ENCODE measurements at places on chromosomes 4 and X.

DNA sequence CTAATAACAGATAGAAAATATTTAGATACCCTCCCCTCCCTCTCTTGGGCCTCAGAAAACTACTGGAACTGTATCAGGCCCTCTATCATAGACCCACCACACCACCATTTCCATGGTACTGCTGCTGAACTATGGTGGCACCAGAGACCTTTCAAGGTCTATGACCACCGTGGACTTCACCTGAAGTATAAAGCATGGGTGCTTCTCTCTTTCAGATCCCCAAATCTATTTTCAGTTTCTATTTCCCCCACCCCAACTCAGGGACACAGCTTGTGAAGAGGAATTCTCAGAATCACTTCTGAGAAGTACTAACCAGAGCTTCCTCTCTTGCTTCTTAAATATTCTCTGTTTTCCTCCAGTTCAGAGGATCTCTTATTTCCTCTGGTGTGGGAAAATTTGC is 840.8 kb upstream of the HTR2C start:
- no peak for DNase-seq

- no peak for DNase-seq
These were observed 67.0 kb downstream of the EFNB1 start for GRCh38 chrX:68895778-68896177.

DNA sequence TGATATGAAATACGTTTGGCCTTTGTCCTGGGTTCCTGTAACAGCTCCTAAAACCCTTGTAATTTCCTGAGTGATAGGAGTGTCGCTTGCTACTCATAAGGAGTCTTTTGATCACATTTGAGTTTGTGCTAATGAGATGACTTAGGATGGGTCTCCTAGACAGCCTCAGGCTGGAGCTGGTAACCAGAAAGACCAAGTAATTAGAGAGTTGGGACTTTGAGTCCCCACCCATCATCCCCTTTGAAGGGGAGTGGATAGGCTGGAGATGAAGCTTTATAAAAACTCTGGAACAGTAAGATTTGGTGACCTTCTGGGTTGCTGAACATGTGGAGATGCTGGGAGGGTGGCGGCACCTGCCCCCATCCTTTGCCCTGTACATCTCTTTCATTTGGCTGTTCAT is 2.9 kb downstream of the SEC24B start:
- no peak for DNase-seq

DNA sequence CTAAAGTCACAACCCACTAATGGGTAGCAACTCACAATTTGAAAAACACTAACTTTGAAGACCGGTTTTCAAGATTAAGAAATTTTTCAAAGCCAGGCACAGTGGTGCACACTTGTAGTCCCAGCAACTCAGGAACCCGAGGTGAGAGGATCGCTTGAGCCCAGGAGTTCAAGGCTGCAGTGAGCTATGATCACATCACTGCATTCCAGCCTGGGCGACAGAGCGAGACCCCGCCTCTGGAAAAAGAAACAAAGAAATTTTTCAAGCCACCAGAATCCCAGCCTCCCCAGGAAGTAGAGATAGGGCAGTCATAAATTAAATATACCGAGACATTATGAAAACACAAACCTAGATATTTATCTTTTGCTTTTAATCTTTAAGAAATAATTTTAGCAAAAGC is 13.0 kb downstream of the SMARCA1 start:
- DNase-seq, result no peak

GRCh38 chr4:38184404-38184803 is 224.2 kb downstream of the PTTG2 start:
- DNase-seq, result peak; percentile 30

GRCh38 chr4:55170462-55170861 is 45.1 kb upstream of the KDR start:
- no peak for DNase-seq

DNA sequence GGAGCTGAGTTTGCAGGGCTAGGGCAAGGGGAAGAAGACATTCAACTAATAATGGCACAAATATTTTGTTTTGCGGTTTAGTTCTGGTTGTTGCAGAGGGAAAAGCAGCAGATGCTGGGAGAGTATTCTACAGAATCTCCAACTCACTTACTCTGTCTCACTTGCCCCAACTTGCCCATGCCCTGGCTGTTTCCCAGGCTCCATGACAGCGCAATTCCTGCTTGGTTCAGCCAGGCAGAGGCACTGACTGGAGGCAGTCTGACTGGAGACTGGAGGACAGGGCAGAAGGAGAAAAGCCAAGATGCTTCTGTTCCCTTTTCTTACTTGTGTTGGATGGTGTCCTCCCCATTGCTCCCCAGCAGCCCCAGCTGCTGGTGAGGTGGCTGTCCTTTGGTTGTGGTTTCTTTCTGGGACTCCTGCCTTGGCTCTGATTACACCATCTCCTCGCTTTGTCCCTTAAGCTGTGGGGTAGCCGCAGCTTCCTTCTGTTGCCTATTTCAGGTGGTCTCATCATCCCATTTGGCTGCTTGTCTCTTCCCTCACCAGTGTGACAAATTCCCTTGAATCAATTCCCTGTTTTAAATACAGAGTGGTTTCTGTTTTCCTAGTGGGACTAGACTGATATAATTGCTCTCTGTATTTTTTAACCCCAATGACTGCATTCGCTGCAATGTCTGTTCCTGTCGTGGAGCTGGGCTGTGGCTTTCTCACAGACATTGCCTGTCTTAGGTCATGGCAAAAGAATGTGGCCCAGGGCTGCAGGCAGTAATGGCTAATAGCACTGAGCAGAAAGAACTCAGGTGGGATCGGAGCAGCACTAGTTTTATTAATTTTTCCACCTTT is 24.2 kb upstream of the RASL11B start:
- DNase-seq, result peak; percentile 70

DNA sequence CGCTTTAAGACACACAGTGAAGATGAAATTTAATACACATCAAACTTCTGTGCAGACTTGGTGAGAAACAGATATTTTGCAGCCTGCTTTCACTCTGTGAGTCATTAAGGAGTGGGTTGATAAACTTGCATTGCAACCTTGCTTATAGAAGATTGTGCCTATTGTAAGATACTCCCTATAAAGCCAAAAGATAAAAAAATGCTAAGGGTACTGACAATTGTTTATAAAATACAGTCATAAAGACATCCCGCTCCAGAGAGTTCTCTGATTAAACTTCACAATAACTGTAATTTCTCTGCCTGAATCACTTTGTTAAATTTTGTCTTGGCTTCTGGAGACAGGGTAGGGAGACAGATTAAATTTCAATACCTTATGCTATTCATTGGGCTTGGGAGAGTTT is 49.1 kb downstream of the GALNT7 start:
- DNase-seq, result peak; percentile 76

- DNase-seq, result peak; percentile 2
These were observed 173.1 kb upstream of the KLF3 start for GRCh38 chr4:38490753-38491446.

DNA sequence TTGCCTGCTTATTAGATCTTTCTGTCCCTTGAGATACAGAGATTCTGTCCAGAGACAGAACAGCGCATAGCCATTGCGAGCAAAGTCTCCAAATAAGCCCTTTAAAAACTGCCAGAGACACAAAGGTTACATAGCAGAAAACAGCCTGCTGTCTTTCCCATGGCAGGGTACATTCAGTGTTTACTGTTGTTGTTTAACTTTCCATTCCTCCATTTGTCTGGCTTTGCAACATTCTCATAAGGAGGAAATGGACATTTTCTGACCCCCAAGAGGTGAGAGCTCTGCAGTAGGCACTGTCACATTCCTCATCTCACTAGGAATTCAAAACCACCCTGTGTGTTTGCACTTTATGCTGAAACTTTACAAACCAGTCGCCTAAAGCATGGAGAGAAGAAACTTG is 48.3 kb downstream of the PDE5A start:
- DNase-seq, result peak; percentile 76

- DNase-seq, result peak; percentile 98
These were observed 47.4 kb upstream of the HOPX start for GRCh38 chr4:56728512-56728911.

- peak; percentile 18 for DNase-seq
These were observed 88.4 kb downstream of the AFF2 start for GRCh38 chrX:148588649-148589310.

- DNase-seq, result no peak
These were observed 57.0 kb downstream of the SORBS2 start for GRCh38 chr4:185754961-185755360.

- DNase-seq, result no peak
These were observed 35.1 kb downstream of the TMLHE start for GRCh38 chrX:155577682-155578081.

DNA sequence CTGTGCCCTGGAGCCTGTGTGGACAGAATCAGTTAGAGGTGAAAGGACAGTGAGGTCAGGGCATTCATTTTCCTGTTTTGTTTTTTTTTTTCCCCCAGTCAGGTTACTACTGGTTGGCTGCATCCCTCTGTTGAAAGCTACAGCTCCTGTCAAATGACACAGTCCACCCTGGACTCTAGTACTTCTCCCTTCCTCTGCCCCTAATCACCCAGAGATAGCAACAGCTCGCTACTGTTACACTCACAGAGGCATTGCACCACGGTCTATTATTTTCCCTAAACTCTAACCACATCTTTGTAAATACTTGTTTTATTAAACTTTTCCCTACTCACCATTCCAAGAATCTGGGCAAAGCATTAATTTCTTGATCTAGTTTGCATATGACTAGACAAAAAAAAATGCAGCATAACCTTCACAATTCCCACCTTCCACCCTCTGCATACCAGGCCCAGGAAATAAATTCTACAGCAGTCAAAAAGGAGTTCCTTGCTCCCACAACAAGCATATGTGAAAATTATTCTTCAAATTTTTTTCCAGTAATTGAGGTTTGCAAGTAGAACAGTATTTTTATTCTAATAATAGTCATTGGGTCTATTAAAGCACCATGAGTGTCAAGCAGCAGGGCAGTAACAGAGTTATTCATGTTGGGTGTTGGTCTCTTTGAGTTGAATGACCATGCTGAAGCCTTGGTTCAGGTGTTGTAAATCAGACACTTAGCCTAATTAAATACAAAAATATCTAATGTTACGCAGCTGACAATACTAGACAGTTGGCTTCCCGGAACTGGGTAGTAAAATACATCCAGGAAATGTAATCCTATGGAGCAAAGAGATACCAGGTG is 329.2 kb downstream of the INPP4B start:
- DNase-seq, result peak; percentile 15

DNA sequence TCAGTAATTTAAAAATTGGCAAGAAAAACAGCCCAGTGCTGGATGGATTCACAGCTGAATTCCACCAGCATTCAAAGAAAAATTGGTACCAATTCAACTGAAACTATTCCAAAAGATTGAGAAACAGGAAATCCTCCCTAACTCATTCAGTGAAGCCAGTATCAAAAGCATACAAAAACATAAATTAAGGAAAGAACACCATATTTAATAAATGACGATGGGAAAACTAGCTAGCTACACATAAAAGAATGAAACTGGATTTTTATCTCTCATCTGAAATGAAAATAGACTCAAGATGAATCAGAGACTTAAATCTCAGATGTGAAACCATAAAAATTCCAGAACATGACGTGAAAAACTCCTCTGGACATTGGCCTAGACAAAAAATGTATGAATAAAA is 516.8 kb upstream of the SPANXN1 start:
- DNase-seq, result no peak

- peak; percentile 96 for DNase-seq
These were observed 4.2 kb upstream of the MTMR1 start for GRCh38 chrX:150688911-150689451.

DNA sequence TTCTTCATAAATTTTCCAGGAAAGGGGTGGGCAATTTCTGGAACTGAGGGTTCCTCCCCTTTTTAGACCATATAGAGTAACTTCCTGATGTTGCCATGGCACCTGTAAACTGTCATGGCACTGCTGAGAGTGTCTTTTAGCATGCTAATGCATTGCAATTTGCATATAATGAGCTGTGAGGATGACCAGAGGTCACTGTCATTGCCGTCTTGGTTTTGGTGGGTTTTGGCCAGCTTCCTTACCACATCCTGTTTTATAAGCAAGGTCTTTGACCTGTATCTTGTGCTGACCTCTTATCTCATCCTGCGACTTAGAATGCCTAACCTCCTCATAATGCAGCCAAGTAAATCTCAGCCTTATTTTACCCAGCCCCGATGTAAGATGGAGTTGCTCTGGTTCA is 577.8 kb downstream of the NLGN4X start:
- no peak for DNase-seq

DNA sequence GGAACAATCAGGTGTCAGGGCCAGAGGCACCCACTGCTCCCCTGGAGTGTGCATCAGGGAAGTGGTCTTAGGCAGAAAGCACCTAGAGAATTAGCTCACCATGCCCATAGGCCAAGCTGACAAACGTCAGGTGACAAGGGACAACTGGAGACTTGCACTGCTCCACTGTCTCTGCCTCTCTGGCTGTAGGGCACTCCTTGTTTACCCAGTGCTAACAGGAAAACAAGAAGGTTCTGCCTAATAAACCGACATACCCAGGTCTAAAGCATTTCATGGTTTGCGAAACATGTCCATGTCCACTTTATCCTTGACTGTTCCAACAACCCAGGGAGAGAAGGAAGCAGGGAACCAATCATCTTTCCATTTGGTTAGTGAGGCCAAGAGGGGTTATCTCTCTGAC is 92.5 kb upstream of the MAMLD1 start:
- DNase-seq, result no peak

- DNase-seq, result peak; percentile 53
These were observed 13.2 kb downstream of the CC2D2A start for GRCh38 chr4:15482842-15483241.

- no peak for DNase-seq
These were observed 490.3 kb upstream of the PABPC4L start for GRCh38 chr4:134691915-134692314.

DNA sequence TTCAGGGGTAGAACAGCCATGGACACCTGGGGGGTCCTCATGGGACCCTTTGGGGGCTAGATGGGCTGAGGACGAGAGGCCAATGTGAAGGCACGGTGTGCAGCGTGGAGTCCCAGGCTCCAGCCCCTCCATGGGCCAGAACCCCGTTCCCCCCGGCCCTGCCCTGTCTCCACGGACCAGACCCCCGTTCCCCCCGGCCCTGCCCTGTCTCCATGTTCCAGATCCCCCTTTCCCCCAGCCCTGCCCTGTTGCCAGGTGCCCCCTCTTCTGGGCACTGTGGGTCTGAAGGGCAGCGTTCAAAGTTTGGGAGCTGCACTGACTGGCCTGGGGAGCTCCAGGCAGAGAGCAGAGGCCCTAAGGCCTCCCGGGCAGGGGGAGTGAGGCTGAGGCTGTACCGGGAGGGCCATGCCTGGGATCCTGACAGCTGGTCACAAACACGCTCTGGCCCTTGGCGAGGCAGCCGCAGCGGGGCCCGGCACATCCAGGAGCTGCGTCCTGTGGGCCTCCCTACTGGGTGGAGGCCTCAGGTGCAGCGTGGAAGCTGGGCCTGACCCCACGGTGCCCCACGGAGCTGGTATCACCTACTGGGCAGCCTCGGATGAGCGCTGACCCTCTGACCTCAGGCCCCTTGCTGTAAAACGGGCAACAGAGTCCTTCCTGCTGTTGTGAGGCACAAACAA is 8.9 kb downstream of the DGKQ start:
- no peak for DNase-seq

- DNase-seq, result peak; percentile 75
These were observed 15.1 kb upstream of the GABRA2 start for GRCh38 chr4:46404981-46405380.
